Activated naive CD8-positive, alpha-beta T cell treated with anti-CD3 and anti-CD28 coated beads for 36 hours (primary cell): ENCODE measurements at places on chromosomes 2 and 18.

DNA sequence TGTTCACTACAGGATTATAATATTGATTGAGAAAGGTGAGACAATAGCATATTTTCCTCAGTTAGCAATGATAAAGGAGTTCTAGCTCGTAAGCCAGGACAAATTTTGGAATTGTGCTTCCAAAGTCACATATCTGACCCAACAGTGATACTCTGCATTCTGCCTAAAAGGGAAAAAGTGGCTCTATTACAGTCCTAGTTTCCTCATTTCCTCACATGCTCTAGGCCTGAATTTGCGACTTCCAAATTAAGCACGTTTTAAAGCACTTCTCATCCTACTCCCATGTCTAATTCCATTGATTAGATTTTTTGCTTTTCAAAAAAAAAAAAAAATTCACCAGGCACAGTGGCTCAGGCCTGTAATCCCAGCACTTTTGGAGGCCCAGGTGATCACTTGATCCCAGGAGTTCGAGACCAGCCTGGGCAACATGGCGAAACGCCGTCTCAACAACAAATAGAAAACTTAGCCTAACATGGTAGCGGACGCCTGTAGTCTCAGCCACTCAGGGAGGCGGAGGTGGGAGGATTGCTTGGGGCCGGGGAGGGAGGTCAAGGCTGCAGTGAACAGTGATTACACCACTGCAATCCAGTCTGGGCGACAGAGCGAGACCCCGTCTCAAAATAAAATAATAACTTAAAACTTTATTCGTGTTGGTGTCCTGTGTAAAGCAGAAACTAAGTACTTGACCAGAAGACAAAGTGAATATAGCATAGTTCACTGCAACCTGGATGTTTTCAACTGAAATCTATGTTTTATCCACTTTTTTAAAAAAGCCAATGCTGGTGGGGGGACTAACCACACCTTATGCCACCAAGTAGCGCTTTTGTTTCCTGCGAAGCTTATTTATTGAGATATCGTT lies 1.5 kb downstream of the ESCO1 start:
- peaks cover 27% of the 10 kb centered on the region for H3K4me1 ChIP-seq
- peak overlapping the region; percentile 99 for H3K4me3 ChIP-seq
- H3K27ac ChIP-seq, result peak overlapping the region; percentile 99
- no peak for DNase-seq
- H3K36me3 ChIP-seq, result peaks cover 15% of the 10 kb centered on the region

- no peak overlapping the region for H3K27ac ChIP-seq
- H3K4me3 ChIP-seq, result no peak overlapping the region
- no peaks in the 10 kb centered on the region for H3K27me3 ChIP-seq
- H3K4me1 ChIP-seq, result peaks cover 2% of the 10 kb centered on the region
- no peak for DNase-seq
Observed at GRCh38 chr2:153109793-153110192, 368.8 kb downstream of the RPRM start.

DNA sequence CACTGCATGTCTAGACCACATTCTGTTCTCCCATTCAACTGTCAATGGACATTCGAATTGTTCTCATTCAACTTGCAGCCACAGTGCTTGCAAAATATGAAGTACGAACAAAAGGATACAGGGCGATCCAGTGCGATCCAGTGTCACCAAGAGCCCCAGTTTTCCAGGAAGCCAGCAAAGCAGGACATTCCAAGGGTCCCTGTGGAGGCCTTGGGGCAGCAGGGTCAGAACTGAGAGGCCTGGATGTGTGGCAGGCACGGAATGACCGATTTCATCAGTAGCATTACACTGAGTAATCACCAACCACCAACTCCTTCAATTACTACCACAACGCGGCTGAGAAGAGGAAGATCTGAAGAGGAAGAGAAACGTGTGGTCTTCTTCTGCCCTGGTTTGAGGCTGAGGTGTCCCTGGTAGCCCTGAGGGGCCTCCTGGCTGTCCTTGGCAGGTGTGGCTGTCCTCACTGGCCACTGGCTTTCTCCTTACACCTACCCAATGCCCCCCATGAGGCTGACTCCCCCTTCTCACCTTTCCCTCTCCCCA lies 172.7 kb upstream of the FHL2 start:
- no peak overlapping the region for H3K27ac ChIP-seq
- H3K4me3 ChIP-seq, result no peak overlapping the region

GRCh38 chr2:241551599-241551997 lies 6.9 kb upstream of the BOK start:
- peaks cover 35% of the 10 kb centered on the region for H3K27me3 ChIP-seq
- no peak for DNase-seq
- peaks cover 2% of the 10 kb centered on the region for H3K36me3 ChIP-seq
- no peak overlapping the region for H3K27ac ChIP-seq
- peaks cover 4% of the 10 kb centered on the region for H3K4me1 ChIP-seq
- H3K4me3 ChIP-seq, result no peak overlapping the region

- H3K36me3 ChIP-seq, result peaks cover 43% of the 10 kb centered on the region
- H3K27ac ChIP-seq, result peak overlapping the region; percentile 96
- H3K4me1 ChIP-seq, result peaks cover 90% of the 10 kb centered on the region
- DNase-seq, result no peak
- H3K27me3 ChIP-seq, result no peaks in the 10 kb centered on the region
- peak overlapping the region; percentile 63 for H3K4me3 ChIP-seq
Observed at GRCh38 chr2:98463081-98463481, 18.4 kb downstream of the INPP4A start.

DNA sequence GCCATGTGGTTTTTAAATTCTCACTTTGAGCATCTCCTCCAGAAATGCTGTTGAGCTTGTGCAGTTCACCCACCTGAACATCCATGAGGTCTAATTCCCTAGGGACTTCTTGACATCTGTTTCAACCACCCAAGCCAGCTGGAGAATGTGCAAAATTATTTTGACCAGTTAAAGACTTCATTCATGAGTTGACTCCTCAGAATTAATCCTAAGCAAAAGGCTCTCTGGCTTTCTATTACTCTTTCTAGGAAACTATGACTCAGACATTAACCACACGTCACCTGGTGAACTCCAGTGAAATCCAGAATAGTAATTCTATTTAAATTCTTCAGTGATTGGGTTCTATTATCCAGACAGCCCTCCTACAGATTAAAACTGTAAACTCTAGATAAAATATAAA lies 247.5 kb downstream of the NBAS start:
- peaks cover 34% of the 10 kb centered on the region for H3K4me1 ChIP-seq
- H3K27ac ChIP-seq, result no peak overlapping the region
- H3K36me3 ChIP-seq, result peaks cover 66% of the 10 kb centered on the region
- no peak for DNase-seq
- no peaks in the 10 kb centered on the region for H3K27me3 ChIP-seq
- no peak overlapping the region for H3K4me3 ChIP-seq

- no peak for DNase-seq
- no peak overlapping the region for H3K27ac ChIP-seq
- no peaks in the 10 kb centered on the region for H3K36me3 ChIP-seq
- H3K27me3 ChIP-seq, result no peaks in the 10 kb centered on the region
Observed at GRCh38 chr18:44586782-44587524, 93.7 kb upstream of the SETBP1 start.

DNA sequence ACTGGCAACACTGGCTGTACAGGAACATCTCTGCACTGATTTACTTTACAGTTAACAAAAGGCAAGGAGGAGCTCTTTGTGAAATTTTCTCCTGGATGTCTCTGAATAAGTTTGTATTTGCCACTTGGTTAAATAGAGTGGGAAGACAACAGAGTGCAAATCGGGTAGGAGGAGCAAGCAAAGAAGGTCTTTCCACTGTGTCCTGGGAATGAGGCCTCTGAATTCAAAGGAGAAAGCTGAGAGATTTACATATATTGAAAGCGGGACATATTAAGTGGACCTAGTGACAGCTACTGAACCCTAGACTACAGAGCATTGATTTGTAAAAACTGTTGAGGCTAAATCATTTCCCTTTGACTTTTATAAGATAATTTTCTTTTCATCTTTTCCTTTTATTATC lies 117.4 kb upstream of the CHRNA1 start:
- no peak overlapping the region for H3K27ac ChIP-seq
- H3K36me3 ChIP-seq, result no peaks in the 10 kb centered on the region
- DNase-seq, result no peak
- H3K4me3 ChIP-seq, result no peak overlapping the region

- H3K36me3 ChIP-seq, result no peaks in the 10 kb centered on the region
- H3K4me1 ChIP-seq, result peaks cover 6% of the 10 kb centered on the region
- no peak overlapping the region for H3K4me3 ChIP-seq
- H3K27me3 ChIP-seq, result no peaks in the 10 kb centered on the region
- H3K27ac ChIP-seq, result no peak overlapping the region
- DNase-seq, result no peak
Observed at GRCh38 chr2:205171261-205171940, 510.9 kb upstream of the NRP2 start.

DNA sequence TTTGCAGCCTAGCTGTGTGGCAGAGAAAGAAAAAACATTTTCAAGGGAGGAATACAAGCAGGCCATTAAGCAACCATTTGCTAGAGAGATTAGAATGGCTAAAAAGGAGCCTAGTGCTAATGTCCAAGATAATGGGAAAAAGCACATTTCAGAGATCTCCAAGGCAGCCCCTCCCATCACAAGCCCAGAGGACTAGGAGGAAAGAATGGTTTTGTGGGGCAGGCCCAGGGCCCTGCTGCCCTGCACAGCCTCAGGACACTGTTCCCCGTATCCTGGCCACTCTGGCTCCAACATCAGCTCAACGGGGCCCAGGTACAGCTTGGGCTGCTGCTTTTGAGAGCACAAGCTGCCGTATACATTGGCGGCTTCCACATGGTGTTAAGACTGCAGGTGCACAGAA lies 16.5 kb upstream of the GBX2 start:
- no peak overlapping the region for H3K4me3 ChIP-seq
- no peaks in the 10 kb centered on the region for H3K36me3 ChIP-seq
- H3K27ac ChIP-seq, result no peak overlapping the region
- H3K4me1 ChIP-seq, result no peaks in the 10 kb centered on the region
- DNase-seq, result no peak

- H3K4me1 ChIP-seq, result no peaks in the 10 kb centered on the region
- H3K27me3 ChIP-seq, result peaks cover 1% of the 10 kb centered on the region
- H3K27ac ChIP-seq, result no peak overlapping the region
- H3K4me3 ChIP-seq, result no peak overlapping the region
- H3K36me3 ChIP-seq, result no peaks in the 10 kb centered on the region
- DNase-seq, result no peak
Observed at GRCh38 chr2:17935242-17935885, 56.9 kb downstream of the KCNS3 start.

GRCh38 chr2:157596992-157597681 lies 31.5 kb downstream of the ACVR1C start:
- peak overlapping the region; percentile 63 for H3K4me3 ChIP-seq
- H3K4me1 ChIP-seq, result peaks cover 4% of the 10 kb centered on the region
- H3K36me3 ChIP-seq, result no peaks in the 10 kb centered on the region
- peaks cover 5% of the 10 kb centered on the region for H3K27me3 ChIP-seq
- DNase-seq, result peak; percentile 61

GRCh38 chr2:98730707-98731040 lies 258 bp downstream of the MGAT4A start:
- peak overlapping the region; percentile 88 for H3K4me3 ChIP-seq
- no peaks in the 10 kb centered on the region for H3K27me3 ChIP-seq
- peak; percentile 75 for DNase-seq

DNA sequence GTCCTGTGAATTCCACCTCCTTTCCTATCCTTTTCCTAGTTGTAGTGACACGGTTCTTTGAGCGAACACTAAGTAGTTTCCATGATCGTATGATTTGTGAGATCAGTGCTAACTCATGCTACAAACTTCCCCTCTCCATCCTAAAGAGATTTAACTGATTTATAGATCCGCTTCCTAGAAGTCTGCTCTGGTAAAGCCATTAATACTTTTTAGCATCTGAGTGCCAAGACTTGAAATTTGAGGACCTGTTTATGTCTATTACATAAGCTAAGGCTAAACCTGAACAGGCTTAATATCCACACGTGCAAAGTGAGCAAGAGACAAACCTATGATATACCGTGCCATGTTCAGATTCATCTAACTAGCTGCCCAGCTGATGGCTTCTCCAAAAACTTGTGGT lies 14.9 kb downstream of the PROKR1 start:
- H3K27ac ChIP-seq, result no peak overlapping the region
- H3K4me3 ChIP-seq, result no peak overlapping the region
- peaks cover 23% of the 10 kb centered on the region for H3K27me3 ChIP-seq
- DNase-seq, result no peak
